ENCODE measurements at places on chromosomes 7 and 10.

DNA sequence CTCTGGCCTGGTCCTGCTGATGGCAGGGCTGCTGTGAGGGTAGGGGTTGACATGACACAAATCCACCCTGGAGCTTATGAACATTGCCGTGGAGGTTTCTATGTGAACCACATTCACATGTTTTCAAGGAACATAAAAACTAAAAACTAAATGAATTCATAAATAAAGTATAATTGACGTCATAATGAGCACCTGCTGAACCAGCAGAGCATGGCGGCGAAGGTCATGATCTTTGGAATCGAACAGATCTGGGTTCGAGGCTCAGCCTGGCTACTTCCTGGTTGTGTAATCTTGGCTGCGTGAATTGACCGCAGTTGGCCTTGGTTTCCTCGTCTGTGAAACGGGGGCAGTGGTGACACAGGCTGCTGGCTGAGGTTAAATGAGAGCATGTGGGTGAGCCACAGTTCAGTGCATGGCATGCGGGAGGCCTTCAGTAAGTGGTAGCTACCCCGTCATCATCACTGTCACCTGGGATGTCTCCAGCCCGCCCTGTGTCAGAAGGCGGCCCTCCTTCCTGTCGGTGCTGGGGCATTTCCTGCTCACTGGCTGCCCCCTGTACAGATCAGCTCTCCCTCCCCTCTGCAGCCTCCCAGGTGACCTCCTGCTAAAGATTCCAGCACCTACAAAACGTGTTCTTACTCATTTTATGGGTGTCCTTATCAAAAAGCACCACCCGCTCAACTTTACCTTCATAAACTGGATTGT, 190.3 kb upstream of the SHH start:
- DNase-seq: no peak

GRCh38 chr7:74655324-74655723, 2.2 kb upstream of the GTF2I start:
- DNase-seq: no peak

- DNase-seq: peak; percentile 40
Observed at GRCh38 chr7:115910541-115911164, 119.9 kb downstream of the TFEC start.

DNA sequence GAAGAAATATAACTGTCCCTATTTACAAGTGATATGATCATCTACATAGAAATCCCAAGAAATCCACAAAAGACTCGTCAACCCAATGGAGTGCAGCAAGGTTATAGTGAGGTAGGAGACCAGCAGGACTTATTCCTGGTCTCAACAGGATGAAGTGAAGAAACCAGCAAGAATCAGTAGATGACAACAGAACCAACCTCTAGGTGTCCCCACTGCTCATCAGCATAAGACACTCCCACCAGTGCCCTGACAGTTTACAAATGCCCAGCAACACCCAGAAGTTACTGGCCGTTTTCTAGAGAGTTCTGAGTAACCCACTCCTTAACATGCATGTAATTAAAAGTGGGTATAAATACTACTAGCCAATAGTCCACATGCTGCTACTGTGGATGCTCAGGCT, 470.5 kb upstream of the LRRTM3 start:
- DNase-seq: no peak

GRCh38 chr7:27520815-27521790, 141.6 kb downstream of the HIBADH start:
- DNase-seq: no peak

GRCh38 chr10:117980216-117980615, 66.5 kb downstream of the RAB11FIP2 start:
- no peak for DNase-seq

GRCh38 chr7:50508471-50508943, 56.7 kb downstream of the DDC start:
- DNase-seq: no peak

DNA sequence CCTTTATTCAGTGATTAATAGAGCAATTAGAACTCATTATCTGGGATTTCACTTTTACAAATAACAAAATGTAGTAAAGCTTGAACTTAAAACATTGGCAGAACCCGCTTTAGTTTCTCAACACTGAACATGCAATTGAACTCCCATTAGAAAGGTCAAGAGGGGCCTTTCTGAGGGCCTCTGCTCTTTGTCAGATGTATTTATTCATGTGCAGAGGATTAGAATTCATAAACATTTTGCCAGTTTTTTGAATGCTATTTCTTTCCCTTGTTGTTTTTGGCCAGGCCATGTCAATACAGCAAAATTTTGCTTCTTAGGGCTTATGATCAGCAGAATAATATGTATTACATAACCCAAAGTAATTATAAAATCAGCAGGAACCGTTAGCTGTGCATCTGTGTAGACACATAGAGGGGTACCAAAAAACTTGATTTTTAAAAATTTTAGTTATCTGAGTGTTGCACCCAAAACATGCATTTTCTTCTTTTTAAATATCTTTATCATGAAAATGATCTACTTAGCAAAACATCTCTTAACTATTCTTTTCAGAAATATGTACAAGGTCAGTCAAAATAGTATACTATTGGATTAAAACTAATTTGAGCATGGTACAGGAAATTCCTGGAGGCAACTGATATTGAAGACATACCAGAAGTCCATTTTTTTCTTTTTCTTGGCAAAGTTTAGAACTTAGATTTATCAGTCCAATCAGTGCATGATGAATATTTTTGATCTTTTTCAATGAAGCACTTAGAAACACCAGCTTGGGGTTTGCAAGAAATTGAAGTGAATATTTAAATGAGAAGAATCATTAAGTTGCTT, 177.5 kb downstream of the TWIST1 start:
- no peak for DNase-seq

DNA sequence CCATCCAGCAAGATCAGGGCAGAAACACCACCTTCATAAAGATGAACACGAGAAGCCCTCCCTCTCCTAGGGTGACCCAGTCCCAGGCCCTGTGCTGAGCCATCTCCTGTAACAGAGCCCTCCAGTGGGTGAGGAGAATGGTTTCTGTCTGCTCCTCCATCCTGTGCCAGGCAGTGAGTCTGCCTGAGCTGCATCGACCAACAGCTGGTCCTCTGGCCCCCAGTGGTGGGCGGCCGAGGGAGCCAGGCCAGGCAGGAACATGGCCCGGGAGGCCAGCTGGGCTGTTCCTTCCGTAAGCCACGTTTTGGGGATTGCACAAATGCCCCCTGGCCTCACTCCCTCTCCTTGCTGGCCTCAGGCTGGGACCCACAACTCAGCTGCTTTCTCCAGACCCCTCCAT, 73.5 kb downstream of the GRB10 start:
- DNase-seq: no peak

GRCh38 chr10:59894114-59894513, 12.2 kb downstream of the CCDC6 start:
- DNase-seq: no peak

DNA sequence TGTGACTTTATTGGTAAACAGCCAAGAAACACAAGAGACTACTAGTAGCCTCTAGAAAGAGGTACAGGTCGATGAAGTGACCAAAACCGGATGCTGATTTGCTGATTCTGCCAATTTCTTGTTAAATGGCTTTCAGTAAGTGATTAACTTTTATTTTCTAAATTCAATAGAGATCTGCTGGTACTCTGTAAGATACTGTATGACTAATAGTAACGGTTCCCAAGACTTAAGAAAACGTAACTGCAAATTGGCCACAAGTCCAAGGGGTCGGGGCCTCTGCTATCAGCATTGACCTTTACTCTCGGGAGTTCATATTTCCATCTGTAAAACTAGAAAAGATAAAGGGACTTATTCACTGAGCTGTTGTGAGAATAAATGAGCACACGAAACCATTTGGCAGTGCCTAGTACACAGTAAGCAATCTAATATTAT, 1.4 kb downstream of the FAM3C start:
- DNase-seq: no peak

GRCh38 chr10:11286261-11286852, 268.7 kb downstream of the CELF2 start:
- DNase-seq: no peak

DNA sequence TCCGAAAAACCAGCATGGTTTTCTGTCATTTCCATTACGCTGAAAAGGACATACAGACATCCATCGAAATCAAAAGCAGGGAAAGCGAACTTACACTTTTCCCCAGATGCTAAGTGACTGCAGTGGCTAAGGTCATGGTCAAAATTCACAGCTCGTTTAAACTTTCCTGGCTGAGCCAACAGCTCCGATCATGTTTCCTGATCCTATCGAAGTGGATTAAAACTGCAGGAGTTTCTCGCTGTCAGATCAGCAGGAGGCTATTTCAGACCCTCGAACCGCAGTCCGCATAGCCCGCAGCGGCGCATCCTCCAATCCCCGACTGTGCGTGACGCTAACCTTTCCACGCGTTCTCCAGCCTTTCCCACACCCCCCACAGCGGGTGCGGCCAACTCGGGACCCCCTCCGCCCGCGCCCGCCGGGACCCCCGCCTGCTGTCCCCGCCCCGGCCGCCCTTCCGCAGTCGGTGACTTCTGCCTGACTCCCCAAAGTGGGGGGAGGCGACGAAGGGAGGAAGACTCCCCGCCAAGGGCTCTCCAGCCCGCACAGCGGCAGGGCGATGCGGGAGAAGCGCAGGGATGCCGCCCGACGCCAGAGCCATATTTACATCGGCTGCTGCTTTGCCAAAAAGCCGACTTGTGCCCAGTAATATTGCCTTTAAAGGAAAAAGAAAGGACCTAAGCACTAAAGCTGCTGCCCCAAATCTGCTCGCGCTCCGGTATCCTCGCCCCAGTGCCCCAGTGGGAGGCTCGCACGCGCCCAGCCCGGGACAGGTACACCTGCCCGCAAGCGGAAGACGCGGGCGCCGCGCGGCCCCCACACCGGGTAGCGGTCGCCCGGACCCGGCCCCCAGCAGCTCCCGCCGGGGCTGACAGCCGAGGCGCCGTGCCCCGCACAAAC, 1.2 kb downstream of the PIP4K2A start:
- DNase-seq: no peak

DNA sequence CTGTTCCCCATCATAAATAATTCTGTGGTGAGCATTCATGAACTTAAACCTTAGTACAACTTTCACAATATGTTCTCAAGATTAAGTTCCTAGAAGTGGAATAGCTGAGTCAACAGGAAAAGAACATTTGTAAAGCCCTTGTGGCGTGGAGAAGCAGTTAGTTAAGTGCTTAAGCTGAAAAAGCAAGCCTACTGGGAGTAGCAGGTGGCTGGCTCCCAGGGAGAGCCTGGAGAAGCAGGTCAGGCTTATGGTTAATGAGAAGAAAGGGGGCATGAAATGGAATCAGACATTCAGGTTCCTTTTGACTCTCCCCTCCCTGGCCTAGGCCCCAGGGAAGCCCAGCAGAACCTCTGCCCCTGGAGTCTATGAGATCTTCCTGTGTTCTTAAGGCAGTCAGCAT, 35.3 kb downstream of the VSTM4 start:
- no peak for DNase-seq

GRCh38 chr7:127322832-127323493, 69.5 kb downstream of the ZNF800 start:
- no peak for DNase-seq

DNA sequence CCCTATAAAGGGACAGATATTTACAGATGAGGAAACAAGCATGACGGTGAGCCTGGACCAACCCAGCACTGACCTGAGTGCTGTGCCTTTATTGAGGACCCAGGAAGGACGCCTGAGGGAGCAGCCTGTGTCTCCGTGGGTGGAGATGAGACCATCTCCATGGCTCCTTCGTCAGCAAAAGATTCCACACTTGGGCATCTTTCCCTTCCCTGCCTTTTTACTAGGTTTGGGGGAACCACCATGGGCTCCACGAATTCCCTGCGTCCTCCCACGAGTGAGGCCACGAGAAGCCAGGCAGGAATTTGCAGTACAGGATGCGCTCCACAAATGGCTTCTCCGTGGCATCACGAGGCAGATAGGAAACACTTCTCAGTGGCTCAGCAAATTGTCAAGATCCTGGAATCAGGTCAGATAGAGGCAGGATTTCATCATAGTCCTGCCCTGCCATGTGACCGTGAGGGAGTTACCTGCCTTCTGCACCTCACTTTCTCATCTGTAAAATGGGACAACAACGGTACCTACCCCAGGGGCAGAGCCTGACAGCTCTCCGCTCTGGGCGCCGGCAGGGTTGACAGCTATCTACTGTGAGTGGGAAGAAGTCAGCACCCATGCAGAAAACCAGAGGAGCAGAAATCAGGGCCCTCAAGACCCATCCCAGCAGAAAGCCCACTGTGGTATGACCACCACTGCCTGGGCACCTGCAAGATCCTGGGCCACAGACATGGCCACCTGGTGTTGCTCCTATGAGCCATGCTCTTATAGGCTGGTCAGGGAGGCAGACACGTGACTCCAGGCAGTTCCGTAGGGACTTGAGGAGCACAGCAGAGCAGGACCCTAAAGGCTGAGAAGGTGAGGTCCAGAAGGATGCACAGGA, 80.1 kb downstream of the GRID1 start:
- DNase-seq: no peak

- no peak for DNase-seq
Observed at GRCh38 chr10:96614515-96614914, 27.7 kb upstream of the TM9SF3 start.

- DNase-seq: no peak
Observed at GRCh38 chr10:64011912-64012714, 490.9 kb downstream of the REEP3 start.

GRCh38 chr7:47588704-47589225, 6.9 kb upstream of the TNS3 start:
- no peak for DNase-seq

DNA sequence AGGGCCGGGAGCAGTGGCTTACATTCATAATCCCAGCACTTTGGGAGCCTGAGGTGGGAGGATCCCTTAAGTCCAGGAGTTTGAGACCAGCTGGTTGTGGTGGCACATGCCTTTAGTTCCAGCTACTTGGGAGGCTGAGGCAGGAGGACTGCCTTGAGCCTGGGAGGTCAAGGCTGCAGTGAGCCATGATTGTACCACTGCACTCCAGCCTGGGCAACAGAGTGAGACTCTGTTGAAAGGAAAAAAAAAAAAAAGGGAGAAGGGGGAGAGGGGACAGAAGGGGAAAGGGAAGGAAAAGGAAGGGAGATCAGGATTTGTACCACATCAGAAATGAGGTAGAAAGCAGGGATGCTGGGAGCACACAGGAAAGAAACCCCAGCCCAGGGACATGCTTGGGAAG, 38.7 kb upstream of the SVOPL start:
- no peak for DNase-seq

Data from NCI-H1436 (cell line).